Head of caudate nucleus (tissue), 42 donors: ENCODE measurements at places on chromosomes 3 and 15.

- no peak for DNase-seq
Measured at GRCh38 chr3:72295276-72295961, 510.5 kb upstream of the PROK2 start.

- no peak for DNase-seq
Measured at GRCh38 chr3:197522881-197523441, 32.8 kb downstream of the BDH1 start.

GRCh38 chr3:26312816-26313215, 309.8 kb upstream of the LRRC3B start:
- no peak for DNase-seq

DNA sequence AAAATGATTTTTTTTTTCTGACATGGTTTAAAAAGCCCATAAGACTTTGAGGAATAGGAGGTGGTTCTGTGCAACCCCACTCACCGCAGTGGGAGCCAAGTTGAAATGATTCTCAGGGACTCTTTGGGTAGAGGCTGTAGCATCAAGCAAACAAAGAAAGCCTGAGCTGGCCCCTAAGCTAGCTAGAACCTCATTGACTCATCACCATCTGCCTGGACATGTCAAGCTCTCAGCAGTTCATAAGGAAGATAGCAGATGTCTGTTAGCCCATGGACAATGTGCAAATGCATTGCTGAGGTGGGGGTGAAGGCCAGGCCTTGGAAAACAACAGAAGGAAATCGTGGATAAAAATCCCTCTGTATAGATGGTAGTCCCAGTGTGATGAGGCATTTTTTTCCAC, 234.8 kb downstream of the NR2F2 start:
- no peak for DNase-seq

DNA sequence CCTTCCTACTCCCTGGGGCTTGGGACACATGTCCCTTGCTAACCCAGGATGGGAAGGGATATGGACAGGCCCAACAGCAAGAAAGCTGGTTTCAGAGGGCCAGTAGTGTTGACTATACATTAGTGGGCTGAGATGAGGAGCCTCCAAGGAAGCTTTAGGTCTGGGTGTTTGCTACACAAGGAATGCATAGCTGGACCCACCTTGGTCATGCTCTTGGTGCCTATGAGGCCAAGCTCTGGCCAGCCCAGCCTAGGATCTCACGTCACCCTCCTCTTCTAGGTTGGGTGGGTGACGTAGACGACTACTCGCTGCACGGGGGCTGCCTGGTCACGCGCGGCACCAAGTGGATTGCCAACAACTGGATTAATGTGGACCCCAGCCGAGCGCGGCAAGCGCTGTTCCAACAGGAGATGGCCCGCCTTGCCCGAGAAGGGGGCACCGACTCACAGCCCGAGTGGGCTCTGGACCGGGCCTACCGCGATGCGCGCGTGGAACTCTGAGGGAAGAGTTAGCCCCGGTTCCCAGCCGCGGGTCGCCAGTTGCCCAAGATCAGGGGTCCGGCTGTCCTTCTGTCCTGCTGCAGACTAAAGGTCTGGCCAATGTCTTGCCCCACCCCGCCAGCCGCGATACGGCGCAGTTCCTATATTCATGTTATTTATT, 653 bp upstream of the WDR6 start:
- no peak for DNase-seq

DNA sequence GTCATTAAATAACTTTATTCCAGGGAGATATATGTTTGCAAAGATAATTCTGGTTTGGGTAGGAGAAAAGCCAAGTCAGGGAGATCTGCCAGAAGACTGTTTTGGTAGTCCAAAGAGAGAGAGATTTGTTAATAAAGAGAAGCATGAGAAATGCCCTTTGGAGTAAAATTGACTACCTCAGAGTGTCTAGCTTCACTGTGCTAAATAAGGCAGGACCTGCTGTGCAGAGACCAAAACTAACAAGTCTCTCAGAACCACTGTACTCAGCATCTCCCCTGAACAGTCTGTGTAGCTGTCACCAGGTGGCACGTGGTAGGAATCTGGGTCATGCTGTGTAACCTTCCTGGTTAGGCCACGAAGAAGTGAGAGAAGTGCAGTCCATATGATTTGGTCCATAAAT, 31.6 kb upstream of the SLC35G2 start:
- no peak for DNase-seq

- DNase-seq: no peak
Measured at GRCh38 chr3:49750056-49750455, 26.3 kb upstream of the GMPPB start.

GRCh38 chr3:42476225-42477125, 26.0 kb upstream of the VIPR1 start:
- DNase-seq: no peak

DNA sequence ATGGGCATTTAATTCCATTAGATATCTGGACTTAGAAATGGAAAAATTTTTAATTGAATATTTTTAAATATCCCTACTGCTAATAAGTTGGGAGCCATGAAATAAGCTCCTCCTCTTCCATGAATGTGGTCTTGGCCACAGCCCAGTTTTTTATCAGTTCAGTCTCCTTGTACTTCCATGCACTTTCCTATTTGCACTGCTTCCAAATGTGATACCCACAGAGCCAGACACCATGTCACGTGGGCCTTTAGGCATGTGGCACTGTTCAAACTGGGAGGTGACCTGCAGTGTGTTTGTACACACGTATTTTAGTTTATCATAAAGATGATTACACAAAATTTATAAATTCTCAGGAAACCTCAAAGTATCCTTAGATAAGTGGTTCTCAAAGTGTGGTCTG, 80.1 kb upstream of the DGKG start:
- no peak for DNase-seq
